ENCODE measurements at places on chromosomes 3 and 15.
A peak's percentile ranks its signal among the peaks of the same experiment; 100 is the strongest.

- no peak for DNase-seq
Observed at GRCh38 chr15:98455904-98456303, 192.4 kb upstream of the IGF1R start.

- DNase-seq, result no peak
Observed at GRCh38 chr15:101486696-101487459, 2.6 kb downstream of the PCSK6 start.

GRCh38 chr15:63332367-63333124 is 49.1 kb downstream of the CA12 start:
- DNase-seq, result no peak

DNA sequence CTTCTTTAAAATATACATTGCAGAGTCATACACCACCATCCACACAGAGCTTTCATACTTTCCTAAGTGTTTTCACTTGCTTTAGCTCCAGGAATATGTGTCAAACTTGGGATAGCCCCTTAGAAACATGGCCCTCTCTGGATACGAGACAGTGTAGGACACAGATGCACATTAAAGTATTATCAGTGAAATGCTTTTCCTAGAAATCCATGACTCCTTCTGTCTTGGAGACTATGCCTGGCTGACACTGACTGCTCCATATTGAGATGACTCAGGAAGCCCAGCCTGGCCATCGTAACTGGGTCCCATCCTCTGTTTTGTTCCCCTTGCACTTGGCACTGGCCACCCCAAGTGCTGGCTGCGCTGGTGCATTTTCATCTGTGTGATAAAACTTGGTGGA is 204.8 kb downstream of the PDZRN3 start:
- DNase-seq, result no peak

- DNase-seq, result no peak
Observed at GRCh38 chr3:65864357-65864904, 174.3 kb downstream of the MAGI1 start.

- DNase-seq, result peak; percentile 41
Observed at GRCh38 chr3:103446953-103447629, 1012.3 kb downstream of the ZPLD1 start.

DNA sequence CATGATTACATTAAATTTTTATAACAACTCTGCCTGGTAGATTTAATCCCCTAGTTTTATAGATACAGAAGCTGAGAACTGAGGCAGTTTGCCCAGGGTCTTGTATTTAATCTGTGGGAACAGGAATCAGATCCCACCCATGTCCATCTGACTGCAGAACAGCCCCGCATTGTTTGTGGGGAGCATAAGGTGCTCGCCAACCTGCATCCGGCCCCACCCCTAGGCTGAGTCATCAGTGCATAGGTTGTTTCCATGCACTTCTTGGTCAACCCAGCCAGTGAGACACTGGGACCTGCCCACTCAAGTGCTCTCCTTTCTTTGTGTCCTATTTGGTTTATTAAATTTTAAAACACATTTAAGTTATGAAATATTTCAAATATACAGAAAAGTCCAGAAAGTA is 266.2 kb downstream of the OPA1 start:
- no peak for DNase-seq

GRCh38 chr3:49602877-49603411 is 48.7 kb downstream of the BSN start:
- no peak for DNase-seq

All from right forelimb (tissue), 1 donor.